ENCODE measurements at places on chromosomes 4 and X.

DNA sequence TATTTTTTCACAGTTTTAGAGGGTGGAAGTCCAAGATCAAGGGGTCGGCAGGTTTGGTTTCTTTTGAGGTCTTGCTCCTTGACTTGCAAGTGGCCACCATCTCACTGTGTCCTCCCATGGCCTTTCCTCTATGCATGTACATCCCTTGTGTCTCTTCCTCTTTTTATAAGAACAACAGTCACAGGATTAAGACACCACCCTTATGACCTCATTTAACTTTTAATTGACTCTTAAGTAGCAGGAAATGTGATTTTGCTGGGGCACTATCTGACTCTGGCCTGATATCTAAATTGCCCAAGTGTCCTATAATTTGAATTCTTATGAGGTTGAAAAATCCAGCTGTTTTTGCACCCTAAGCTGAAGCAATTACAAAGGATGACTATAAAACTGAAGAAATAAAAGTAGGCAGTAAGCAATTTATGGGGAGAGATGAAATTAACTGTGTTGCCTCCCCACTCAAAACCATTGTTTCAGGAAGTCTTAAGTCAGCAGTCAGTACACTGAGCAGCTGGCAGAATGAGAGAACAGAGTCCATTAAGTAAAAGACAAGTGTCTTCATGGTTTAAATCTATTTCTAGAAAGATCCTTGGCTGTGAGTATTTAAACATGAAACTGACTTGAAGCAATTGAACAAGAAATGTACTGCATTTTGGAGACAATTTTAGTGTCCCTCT, 601.3 kb downstream of the SPRY1 start:
- DNase-seq, result no peak

- DNase-seq, result no peak
Measured at GRCh38 chrX:39677978-39678791, 419.6 kb downstream of the BCOR start.

GRCh38 chr4:189767941-189768340, 172.7 kb upstream of the FRG1 start:
- DNase-seq, result no peak

DNA sequence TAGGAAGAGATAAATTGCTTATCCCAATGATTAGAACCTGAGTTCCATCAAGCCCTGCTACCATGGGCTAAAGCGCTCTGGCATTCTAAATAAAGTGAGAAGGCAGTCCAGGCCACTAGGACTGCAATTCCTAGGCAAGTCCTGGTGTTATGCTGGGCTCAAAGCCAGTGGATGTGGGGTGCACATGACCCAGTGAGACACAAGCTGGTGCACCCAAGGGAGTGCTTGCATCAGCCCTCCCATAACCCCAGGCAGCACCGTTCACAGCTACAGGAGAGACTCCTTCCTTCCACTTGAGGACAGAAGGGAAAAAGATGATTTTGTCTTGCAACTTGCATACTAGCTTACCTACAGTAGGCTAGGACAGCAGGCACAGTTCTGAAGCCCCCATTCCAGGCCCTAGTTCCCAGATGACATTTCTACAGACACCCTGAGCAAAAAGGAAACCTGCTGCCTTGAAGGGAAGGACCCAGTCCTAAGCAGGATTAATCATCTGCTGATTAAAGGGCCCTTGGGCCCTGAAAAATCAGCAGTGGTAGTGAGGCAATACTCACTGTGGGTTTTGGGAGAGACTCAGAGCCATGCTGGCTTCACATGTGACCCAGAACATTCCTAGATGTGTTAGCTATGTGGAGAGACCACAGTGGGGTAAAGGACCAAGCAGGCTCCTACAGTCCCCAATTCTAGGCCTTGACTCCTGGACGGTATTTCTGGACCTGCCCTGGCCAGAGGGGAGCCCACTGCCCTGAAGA, 77.8 kb downstream of the KLHL13 start:
- DNase-seq, result no peak

DNA sequence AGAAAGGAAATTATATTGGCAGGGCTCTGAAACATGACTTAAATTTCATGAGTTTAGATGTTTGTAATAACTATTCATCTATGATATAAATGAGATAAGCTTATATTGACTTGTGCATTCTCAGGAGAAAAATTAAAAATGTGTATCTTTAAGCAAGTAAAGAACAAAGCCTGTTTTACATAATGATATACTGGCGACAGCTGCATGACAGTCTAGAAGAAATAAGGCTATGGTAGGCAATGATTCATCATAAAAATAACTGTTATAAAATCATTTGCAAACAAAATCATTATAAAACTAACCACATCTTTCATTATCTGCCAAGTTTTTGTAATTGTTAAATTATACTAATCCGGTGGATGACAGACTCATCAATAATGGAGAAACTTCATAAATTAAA, 188.1 kb downstream of the ADAM29 start:
- DNase-seq, result no peak

- no peak for DNase-seq
Measured at GRCh38 chr4:39591290-39591689, 47.4 kb downstream of the SMIM14 start.

GRCh38 chr4:124710911-124711310, 1.6 kb downstream of the ANKRD50 start:
- DNase-seq, result no peak

DNA sequence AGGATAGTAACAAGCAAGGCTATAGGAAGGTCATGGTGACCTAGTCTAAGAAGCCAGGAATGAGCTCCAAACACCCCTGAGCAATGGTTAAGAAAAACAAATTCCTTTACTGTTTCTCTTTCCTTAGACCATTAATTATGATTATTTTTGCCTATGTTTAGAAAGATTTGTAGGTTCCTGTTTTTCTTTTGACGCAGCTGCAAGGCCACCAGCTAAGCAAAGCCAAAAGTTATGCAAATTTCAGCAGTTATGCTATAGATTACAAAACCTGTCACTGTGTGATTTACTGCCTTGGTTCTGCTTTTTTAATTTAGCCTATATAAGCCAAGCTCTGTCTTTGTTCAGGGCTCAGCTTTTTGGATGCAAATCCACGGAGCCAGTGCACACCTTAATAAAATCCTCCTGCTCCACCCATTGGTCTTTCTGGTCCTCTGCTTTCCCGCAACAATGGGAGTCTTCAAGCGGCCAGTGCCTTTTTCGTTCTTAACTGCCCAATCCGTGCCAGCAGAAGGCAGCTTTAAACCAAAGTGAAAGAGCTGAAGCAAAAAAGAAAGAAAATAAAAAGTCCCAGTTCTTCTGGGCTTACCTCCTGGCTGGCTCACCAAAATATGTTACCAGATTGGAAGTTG, 1.4 kb upstream of the CEP135 start:
- DNase-seq, result no peak

DNA sequence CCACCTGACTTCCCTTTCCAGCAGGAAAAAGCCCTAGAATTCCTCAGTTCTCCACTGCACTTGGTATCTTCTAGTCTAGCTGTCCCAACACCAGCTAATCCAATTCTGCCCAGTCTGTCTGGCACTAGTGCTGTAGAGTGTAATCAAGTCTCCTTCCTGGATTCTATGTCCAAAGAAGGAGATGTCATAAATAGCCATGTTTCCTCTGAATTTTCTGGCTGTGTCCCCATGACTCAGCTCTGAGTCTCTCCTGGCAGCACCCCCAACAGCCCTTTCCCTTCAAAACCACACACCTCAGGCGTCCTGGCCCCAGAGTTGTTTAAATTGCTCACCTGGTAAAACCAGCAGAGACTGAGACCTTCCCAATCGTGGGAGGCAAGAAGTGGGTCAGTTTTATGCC, 197.2 kb downstream of the GRXCR1 start:
- no peak for DNase-seq

DNA sequence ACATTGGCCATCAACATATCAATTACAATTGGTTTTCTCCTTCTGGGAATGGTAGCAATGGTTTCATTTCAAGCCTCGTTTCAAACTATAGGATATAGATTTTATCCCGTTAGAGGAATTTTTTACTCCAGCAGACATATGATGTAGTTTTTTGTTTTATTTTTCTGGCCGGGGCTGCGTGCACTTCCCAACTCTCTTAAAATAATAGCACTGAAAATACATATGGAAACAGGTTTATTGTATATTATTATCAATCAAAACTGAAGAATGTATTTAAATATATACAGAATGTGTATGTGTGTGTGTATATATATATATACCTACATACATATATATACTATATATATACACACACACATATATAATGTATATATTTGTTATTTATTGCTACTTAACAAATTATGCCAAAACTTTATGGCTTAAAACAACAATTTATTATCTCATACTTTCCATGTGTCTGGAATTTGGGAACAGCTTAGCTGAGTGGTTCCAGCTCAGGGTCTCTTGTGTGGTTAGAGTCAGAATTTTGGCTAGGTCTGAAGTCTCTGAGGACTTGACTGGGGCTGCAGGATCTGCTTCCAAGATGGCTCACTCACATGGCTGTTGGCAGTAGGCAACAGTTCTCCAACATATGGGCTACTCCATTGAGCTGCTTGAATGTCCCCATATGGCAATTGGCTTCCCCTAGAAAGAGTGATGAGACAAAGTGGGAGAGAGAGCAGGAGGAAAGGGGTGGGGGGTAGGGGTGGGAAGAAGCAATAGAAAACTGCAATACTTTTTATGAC, 314.1 kb downstream of the PPP1R2C start:
- DNase-seq, result no peak

- DNase-seq, result no peak
Measured at GRCh38 chrX:124325732-124326131, 6.7 kb upstream of the TEX13D start.

DNA sequence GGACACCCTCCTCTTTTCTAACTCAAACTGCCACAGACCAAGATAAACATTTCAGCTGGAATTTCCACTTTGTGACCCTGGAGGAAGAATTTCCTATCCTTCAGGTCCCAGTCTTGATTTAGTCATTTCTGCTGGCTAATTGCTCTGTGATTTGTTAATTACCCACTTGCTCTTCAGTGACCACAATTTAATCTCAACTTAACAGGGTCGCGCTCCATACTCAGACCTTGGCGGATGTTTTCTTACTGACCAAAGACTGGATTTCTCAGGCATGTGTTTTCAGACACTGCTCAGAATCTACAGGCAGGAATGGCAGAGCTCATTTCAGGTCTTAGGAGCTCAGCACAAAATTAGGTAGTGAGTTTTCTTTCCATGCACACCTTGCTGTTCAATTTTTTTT, 188.9 kb downstream of the ASMT start:
- DNase-seq, result no peak

DNA sequence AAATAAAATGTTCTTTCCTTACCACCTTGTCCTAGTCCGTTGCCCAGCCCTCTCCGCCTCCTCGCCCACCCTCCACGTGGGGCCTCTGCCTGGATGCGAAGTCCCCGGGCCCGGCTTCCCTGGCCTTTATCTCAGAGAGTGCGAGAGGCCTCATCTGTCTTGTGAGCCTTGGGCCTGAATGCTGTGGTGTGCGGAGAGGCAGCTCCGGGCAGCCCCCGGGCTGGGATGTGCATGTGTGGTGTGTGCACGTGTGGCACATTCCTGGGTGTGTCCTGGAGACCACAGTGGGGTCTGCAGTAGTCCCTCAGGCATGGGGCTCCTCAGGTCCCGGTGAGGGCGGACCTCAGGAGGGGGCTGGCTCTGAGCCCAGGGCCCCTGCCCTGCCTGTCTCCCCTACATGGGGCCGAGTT, 31.4 kb downstream of the DOK7 start:
- DNase-seq, result no peak

GRCh38 chr4:118273642-118274041, 79.2 kb downstream of the PRSS12 start:
- no peak for DNase-seq

GRCh38 chrX:68844581-68844980, 15.8 kb downstream of the EFNB1 start:
- DNase-seq, result no peak

- DNase-seq, result no peak
Measured at GRCh38 chr4:155234206-155234605, 25.8 kb downstream of the NPY2R start.

DNA sequence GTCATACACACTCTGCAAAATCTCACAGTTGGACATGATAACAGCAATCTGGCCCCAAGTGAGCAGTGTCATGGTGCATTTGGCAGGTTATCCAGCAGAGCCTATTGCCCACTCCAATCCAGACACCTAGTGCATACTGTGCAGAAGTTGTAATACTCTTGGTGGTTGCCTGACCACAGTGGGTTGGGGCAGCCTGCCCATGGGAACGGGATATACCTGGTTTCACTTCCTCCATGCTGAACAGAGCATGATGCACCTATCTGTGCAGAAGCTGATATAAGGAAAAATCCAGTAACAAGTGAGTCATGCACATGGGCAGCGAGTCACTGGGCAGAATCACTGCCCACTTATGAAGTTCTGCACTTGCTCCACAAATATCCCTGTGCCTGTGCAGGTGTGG, 105.3 kb upstream of the IGSF1 start:
- DNase-seq, result no peak
